Stimulated activated naive CD8-positive, alpha-beta T cell treated with anti-CD3 and anti-CD28 coated beads, Interleukin-15, Interleukin-2, amounts not matched to agents 100 U/mL and 50 U/mL, for 24 hours (primary cell): ENCODE measurements at places on chromosomes 3 and 15.

DNA sequence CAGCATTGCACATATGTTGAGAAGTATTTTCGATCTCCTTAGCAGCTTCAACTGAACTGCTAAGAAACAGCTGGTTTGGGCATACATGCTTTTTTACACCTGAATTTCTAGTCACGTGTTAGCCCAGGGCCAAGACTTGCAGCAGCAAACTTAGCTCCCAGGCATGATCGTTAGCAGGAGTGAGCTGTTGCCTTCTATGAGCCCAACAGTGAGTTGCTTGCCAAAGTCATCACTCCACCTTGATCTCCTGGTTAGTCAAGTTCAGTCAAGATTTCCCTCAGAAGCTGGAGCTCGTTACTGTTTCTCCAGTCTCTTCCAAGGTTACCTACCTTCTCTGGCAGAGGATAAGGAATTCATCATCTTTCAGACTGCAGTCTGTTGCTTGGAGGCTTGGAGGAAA lies 100.4 kb upstream of the SEMA6D start:
- DNase-seq: no peak

- DNase-seq: no peak
Observed at GRCh38 chr15:99632521-99632920, 66.7 kb downstream of the MEF2A start.

DNA sequence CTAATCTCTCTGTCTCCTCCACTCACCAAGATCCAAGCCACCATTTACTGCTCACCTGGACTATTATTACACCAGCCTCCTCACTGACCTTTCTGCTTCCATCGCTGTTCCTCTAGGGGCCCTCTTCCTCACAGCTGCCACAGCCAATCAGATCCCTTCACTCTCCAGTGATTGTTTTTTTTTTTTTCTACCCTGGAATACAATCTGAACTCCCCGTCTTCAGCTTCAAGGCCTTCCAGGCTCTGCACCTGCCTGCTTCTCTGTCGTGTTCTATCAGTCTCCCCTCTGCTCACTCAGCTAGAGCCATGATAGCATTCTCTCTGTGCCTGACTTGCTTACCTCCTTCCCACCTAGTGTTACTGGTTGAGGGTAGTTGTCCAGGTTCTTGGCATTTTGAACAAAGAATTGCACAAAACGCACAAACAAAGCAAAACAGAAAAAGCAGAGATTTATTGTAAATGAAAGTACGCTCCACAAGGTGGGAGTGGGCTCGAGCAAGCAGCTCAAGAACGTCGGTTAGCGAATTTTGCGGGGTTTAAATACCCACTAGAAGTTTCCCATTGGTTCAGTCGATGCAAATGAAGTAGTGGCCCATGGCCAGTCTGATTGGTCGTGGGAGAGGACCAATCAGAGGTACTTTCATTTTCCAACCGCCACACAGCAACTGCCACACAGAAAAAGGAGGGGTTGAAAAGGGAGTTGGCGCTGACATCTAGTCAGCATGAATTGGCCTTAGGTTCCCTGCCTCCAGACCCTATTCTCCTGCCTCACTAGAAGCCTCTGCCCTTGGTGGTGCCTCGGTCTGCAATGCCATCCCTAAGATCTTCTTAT lies 188.9 kb downstream of the TLE3 start:
- DNase-seq: no peak

- no peak for DNase-seq
Observed at GRCh38 chr15:59115047-59115446, 10.1 kb downstream of the CCNB2 start.

DNA sequence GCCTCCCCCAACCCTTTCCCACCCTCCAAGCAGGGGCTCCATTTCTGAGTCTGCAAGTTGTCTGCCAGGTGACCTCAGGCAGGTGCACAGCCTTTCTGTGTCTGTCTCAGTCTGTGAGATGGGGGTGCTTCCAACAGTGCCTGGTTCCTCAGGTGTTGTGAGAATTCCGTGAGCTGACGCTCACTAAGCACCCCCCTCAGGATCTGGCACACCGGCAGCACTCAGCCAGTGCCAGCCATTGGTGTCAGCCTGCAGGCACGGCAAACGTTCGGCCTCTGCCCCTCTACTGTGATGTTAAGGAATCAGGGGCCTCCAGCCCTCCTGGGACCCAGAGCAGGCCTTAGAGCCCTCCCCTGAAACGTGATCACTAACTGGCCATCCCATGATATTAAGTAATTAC lies 2.4 kb downstream of the KLF15 start:
- DNase-seq: no peak

- no peak for DNase-seq
Observed at GRCh38 chr15:100502651-100503050, 26.1 kb downstream of the CERS3 start.

DNA sequence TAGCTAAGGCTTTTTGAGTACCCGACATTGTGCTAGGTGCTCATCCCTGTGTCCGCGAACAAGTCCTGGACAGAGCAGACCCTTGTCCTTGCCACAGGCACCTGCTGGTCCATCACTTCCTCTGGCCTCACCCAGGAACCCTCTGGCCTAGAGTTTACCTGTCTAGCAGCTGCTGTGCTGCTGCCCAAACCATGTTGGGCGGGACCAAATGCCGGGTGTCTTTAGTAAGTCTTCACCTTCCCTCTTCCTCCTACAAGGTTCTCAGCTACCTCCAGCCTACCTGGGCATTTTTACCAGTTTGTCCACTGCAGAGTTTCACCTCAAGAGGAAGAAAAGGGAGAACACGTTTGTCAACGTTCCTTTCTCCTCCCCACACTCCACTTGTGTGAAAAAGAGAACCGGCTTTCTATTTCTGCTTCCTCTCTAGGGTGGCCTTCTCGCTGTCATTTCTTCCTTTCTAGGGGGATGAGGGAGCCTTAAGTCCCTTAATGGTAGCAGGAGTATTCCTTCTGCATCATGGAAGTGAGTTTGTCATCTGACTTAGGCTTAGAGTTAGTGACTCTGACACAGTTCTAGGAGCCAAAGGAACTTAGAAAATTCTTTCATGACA lies 80.4 kb upstream of the GCNT3 start:
- no peak for DNase-seq

- no peak for DNase-seq
Observed at GRCh38 chr3:26960382-26960781, 337.8 kb downstream of the LRRC3B start.

DNA sequence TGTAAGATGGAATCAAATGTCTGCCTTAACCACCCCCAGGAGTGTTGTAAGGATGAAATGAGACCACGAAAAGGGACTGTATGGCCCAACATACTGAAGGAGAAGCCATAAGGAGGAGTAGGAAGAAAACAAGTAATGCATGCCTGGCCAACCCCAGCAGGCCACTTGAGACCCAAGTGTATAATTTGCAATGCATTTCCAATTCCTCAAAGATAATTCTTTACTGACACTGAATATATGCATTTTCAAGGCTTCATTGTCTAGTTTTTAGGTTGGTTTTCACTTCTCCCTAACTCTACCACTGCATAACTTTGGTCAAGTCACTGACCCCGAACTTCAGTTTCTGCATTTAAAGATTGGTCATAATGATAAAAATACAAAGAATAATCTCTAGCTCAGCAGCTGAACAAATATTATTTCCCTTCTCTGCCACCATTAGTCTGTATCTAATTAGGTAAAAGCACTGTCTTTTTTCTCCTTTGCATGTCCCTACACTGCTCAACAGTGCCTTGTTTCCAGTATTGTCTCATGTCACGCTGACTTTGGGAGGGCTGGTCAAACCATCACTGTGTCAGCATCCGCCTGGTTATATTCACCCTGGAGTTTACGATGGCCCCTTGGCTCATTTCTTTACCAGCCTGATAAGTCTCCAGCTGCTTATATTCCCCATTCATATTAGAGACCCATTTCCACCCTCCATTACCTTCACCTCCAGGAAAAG lies 378.6 kb downstream of the NTRK3 start:
- no peak for DNase-seq

DNA sequence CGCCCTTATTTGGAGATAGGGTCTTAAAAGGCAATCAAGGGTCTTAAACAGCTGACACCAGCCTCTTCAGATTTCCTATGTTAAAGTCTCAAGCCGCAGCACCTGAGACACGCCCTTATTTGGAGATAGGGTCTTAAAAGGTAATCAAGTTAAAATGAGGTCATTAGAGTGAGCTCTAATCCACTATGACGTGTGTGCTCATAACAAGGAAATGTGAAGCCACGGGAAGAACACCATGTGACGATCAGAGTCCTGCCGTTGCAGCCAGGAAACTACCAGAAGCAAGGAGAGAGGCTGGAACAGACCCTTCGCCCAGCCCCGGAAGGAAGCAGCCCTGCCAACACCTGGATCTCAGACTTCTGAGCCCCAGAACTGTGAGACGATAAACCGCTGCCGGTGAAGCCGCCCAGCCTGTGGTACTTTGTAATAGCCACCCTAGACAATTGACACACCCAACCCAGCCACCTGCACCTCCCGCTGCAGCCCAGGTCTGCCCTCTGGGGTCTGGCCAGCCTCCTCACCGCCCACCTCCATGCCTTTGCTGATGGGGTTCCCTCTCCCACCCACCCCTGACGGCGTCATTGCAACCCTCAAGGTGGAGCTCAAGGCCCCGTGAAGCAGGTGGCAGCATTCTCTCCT lies 137.9 kb downstream of the MEGF11 start:
- peak; percentile 10 for DNase-seq

- DNase-seq: no peak
Observed at GRCh38 chr3:49880581-49881315, 11.0 kb upstream of the CAMKV start.

DNA sequence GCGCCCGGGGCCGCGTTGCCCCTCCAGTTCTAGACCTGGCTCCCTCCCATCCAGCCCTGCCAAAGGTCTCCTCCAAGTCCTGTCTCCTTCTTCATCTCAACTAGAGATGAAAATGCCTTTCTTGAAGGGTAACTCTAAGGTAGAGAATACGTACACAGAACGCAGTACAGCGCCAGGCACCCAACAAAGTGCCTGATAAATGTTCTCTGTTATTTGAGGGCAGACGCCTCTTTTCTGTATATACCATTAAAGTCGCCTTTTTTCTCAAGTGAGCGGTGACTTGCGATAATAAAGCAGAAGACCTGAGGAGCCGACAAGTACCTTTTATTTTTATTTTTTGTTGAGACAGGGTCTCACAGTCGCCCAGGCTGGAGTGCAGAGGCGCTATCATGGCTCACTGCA lies 809 bp downstream of the CRTAP start:
- no peak for DNase-seq

DNA sequence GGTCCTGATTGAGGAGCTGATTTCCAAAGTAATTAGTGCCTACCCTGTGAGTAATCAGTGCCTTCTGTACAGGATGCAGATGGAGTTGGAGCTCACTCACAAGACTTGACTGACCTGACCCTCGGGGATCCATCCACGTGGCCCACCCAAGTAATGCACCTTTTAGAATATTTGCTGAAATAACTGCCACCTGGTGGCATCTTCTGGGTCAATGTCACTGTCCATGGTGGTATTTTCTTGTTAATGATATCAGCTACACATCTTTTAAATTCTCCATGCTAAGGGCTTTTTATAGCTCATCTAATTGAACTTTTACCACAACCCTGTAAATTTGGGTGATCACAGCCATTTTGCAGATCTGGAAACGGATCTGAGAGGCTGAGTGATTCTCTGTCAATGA lies 74.3 kb upstream of the ANKRD34C start:
- DNase-seq: no peak

GRCh38 chr3:16012086-16012485 lies 162.4 kb upstream of the GALNT15 start:
- DNase-seq: no peak

GRCh38 chr3:138371070-138371965 lies 22.9 kb downstream of the MRAS start:
- no peak for DNase-seq

- DNase-seq: no peak
Observed at GRCh38 chr15:70121624-70122302, 24.0 kb upstream of the TLE3 start.

DNA sequence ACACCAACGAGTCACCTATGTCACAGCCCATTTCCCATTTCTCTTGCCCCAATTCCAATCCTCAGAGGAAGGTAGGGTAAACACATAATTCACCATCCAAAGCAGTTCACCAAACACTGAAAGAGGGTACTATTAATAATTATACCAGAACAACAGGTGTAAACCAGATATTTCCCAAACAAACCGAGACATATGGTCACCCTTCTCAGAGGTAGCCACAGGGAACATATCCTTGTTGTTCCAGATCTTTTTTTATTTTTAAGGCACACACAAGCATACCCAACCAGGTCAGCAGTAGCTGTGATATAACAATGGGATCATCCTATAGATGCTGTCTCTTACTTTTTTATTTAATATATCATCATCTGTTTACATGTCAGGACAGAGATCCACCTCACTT lies 24.7 kb downstream of the MAGI1 start:
- no peak for DNase-seq

DNA sequence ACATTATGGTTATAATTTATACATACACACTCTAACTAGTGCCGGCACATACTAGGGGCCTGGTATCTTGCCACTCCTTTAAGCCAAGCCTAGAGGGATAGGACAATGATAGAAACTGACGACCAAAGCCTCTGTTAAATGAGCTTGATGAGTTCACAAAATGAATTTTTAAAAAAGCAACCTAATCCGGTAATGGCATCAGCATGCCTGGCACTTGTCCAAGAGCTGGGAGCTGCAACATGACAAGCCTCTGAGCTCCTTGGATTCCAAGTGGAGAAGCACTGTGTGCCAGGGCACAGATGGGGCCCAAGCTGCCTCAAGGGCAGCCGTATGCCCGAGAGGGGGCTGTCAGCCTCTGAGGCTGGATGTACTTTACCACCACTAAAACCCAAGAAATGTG lies 9.7 kb downstream of the ETV5 start:
- DNase-seq: no peak

DNA sequence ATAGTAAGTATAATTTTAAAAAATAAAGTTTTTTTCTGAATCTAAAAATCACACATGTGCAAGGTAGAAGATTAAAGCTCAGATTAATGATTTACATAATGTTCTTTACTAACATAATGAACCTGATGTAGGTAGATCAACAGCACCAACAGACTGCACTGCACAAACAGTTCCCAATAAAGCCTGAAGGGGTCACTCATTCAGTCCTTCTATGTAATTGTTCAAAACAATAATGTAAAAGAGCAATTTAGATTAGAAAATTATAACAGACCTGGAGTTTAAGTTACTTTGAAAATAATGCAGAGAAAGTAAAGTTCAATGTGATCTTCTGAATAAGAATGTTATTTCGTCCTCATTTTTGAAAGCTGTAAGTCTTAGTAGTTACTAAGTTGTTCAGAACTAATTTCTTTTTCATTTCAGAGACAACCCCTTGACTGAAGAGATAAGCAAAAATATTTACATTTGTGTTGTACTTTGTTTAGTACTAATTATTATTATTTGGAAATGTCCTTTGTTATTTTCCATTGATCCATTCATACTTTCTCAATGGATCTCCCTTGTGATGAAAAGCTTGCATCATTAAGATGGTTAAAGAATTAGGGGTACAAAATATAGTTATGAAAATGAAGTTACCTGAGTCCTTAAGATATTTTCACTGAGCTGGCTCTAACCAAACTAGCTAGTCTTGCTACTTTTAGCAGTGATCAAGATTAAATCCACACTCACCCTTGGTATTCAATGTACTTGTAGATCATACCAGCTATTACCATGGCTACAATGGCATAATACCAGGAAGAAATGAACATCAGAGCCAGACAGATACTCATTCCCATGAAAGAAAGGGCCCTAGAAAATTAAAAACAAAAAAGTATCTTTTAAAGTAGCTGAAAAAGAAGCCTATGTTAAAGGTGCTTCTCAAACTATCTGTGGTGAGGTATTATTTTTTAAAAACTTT lies 16.8 kb downstream of the EMC4 start:
- no peak for DNase-seq

- DNase-seq: no peak
Observed at GRCh38 chr15:69515926-69516325, 63.3 kb downstream of the RPLP1 start.

GRCh38 chr3:15148614-15149013 lies 49.7 kb upstream of the RBSN start:
- no peak for DNase-seq

- peak; percentile 26 for DNase-seq
Observed at GRCh38 chr3:14142567-14143270, 17.9 kb downstream of the TMEM43 start.
